Activated naive CD4-positive, alpha-beta T cell treated with anti-CD3 and anti-CD28 coated beads, Interleukin-2, amount 50 U/mL, for 72 hours (primary cell): ENCODE measurements at places on chromosomes 16 and 17. TPM values are rescaled to one million over a fixed set of nuclear protein-coding genes. Genes with fewer than 3 reads are reported as not detected.

DNA sequence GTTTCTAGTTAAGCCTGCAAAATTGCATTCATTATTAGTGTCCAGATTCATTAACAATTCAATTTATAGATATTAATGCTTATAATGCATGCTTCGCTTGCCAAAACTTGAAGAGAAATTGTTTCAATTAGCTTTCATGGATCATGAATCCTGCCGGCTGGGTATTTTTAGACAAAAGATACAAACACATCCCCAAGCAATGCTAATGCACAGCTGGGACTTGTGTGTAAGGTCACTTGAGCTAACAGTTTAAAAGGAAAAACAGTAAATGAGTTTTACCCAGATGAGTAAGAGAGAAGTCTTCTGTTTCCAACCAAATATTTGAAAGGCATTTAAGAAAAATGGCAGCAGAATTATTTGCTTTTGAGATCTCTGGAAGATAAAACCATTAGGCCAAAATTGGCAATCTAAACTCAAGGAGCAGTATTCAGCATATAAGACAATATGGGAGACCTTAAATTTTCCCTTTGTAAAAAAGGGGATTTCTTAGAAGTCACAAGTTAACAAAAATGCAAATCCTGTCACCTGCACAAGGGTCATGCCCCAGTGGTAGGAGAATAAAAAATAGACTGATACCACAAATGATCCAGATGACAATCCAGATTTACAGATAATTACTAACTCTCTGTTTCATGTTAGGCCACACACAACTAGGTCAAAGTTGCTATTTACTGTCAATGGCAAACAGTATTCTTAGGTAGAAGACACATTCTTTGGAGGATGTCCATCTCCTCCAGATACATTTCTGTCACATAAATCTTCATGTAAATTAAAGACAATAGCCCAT is 418.4 kb upstream of the PMFBP1 start:
- no peak for DNase-seq

- no peak for DNase-seq
Observed at GRCh38 chr16:11407047-11407982, 62.1 kb downstream of the RMI2 start.

- no peak for DNase-seq
Observed at GRCh38 chr17:40099619-40100418, 570 bp downstream of the NR1D1 start.

DNA sequence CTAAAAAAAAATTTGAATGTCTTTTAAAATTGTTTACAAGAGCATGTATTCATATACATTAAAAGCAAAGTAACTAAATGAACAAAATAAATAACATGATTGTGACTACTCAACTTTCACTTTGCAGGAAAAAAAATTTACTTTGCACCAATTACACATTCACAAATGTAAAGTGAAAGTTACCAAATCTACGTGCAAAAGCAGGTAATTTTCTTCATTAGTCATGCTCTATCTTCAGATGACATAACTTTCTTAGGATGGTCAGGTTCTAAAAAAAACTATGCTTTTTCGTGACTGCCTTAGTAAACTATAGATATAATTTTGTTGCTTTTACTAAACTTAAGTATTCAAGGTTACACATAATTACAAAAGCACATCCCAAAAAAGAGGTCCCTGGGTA is 17.0 kb upstream of the ABCA10 start:
- DNase-seq = no peak

DNA sequence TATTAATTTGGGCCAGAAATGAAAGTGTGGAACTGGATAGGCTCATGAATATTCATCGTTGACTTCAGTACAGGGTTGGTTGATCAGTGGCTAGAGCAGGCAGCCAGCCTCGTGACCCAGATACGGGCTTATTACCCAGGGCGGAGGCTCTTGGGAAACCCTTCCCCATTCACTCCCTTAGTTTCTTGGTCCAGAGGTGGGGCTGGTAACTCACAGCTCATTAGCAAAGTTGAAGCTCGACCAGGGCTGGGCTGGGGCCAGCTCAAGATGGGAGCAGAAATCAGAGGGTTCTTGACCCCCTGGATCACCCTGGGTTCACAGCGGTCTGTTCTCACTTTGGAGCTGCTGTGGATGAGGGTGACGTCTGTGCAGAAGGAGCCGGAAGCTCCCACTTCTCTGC is 44.6 kb upstream of the GSE1 start:
- DNase-seq = no peak

DNA sequence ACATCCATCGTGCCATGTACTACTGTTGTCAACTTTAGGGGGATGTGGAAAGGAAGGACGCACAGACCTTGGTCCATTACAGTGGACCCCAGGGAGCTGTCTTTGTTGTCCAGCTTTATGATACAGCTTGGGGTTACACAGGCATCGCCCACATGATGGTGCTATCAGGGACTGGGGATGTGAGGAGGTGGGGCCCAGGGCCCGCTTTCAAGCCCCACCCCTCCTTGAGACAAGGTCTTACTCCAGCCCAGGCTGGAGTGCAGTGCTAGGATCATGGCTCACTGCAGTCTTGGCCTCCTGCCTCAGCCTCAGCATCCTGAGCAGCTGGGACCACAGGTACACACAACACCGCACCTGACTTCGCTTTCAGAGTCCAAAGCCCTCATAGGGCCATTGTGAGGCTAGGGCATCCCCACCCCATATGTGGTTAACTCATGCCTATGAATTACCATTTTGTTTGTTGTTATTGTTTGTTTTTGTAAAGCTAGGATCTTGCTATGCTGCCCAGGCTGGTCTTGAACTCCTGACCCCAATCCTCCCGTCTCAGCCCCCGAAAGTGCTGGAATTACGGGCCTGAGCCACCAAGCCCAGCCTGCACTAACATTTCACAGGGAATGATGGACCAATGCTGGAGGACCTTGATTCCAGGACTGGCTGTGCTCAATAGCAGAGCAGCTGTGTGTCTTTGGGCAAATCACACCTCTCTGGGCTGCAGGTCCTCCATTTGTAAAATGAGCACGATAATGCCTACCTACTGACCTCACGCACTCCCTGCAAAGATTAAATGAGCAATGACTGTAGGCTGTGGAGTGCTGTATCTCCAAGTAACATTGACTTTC is 17.2 kb downstream of the ST3GAL2 start:
- no peak for DNase-seq

DNA sequence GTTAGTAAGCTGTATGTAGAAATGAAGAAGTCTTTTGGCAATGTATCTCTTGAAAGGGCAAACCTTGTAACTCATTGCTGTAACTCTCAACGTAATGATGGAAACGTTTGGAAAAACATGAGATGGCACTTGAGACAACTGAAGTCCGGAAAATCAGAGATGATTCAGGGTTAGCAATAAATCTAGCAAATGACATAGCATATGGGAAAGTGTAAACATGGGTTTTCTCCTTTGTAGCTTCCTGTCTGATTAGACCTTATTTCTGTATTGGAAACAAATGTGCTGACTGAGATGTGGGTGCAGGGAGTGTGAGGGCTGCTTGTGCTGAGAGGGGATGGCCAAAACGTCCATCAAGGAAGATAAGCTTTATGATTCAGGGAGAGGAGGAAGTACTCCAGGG is 110.7 kb upstream of the FAM20A start:
- DNase-seq = no peak

DNA sequence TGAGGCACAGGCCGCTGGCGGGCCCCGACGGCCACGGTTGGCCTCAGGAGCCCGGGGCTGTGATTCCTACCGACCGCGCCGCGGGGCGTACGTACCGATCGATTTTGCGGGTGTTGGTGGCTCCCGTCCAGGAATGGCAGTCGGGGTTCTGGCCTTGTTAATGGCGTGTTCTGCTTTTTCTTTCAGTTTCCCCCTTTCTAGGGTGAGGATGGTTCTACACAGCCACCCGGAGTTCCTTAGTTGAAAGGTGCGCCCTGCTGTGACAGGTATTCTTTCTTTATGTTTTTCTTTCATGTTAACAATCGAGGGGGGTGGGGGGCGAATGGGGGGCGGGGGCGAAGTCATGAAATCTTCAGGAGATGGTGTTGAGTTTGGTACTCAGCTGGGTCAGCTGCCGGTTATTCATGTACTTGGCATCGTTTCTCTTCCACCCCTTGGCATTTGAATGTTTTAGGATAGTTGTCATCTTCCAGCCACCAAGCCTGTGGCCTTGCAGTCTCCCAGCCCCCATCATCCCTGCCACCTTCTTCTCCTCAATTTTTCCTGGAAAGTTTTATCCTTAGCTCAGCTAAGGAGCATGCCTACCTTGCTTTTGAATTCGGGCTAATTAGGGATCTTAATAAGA is 802 bp downstream of the CYLD start:
- DNase-seq = peak; percentile 55

DNA sequence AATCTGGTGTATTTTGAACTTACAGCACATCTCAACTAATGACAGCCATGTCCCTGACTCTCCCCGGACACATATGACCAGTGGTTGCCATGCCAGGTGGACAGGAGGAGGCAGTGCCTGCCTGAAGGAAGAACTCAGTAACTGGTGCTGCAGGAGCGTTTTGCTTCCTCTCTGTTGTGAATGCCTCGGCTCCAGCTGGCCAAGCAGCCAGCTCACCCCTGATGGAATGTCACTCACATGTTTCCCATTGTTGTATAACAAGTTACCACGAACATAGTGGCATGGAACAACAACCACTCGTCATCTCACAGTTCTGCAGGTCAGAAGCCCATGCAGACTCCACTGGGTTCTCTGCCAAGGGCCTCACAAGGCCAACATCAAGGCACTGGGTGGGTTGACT is 20.1 kb upstream of the IRF8 start:
- no peak for DNase-seq

DNA sequence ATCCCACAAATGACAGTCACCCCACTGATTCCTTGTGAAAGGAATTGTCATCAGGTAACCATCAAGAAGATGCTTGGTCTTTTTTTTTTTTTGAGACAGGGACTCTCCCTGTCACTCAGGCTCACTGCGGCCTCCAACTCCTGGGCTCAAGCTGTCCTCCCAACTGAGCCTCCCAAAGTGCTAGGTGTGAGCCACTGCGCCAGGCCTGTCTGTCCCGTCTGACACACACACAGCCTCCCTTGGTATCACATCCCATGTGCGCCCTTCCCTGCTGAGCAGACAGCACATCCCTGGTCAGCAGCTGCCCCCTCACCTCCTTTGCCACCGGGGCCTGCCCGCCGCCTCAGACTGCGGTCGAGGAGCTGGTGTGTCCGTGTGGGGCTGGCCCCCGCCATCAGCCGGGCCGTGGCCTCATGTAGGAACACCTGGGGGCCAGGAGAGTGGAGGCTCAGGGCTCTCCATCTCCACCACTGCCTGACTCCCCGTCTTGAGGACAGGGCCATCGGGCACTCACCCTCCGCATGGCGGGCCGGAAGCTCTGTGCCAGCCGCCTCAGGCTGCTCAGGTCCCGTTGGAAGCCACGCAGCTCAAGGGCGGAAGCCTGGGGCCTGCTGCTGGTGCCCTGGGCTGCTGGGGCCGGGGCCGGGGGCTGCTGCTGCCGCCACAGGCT is 23.6 kb downstream of the SREBF1 start:
- DNase-seq = no peak

DNA sequence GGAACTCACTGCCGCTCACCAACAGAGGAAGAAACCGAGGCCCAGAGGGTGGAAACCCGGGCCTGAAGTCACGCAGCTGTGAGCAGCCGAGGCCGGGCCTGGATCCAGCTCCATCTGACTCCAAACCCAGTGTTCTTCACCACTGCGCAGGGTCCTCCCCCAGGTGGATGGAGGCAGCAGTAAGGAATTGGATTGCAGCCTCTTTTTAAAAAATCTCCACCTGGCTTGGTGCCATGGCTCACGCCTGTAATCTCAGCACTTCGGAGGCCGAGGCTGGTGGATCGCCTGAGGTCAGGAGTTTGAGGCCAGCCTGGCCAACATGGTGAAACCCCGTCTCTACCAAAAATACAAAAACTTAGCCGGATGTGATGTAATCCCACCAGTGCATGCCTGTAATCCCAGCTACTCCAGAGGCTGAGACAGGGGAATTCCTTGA is 177.2 kb downstream of the FOXL1 start:
- no peak for DNase-seq

DNA sequence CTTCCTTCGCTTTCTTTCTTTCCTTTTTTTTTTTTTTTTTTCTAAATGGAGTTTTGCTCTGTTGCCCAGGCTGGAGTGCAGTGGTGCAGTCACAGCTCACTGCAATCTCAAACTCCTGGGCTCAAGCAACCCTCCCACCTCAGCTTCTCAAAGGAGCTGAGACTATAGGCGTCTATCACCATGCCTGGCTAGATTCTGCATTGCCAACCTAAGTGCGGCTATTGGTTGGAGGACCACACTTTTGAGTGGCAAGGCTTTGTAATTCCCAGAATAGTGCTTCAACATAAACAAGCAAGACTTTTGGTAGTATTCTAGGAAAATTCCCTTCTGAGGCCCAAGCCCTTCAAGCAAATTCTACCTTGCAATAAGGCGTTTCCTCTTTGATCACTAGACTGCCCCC is 107.8 kb downstream of the YPEL2 start:
- DNase-seq = no peak

- no peak for DNase-seq
Observed at GRCh38 chr17:44966348-44967025, 1.6 kb downstream of the C1QL1 start.

Gene CCL13
- not detected for total RNA-seq

Gene NTN3
- not detected for total RNA-seq

Gene MEIOC
- total RNA-seq = 0.96 TPM
